ENCODE measurements at places on chromosomes 16 and 17.

DNA sequence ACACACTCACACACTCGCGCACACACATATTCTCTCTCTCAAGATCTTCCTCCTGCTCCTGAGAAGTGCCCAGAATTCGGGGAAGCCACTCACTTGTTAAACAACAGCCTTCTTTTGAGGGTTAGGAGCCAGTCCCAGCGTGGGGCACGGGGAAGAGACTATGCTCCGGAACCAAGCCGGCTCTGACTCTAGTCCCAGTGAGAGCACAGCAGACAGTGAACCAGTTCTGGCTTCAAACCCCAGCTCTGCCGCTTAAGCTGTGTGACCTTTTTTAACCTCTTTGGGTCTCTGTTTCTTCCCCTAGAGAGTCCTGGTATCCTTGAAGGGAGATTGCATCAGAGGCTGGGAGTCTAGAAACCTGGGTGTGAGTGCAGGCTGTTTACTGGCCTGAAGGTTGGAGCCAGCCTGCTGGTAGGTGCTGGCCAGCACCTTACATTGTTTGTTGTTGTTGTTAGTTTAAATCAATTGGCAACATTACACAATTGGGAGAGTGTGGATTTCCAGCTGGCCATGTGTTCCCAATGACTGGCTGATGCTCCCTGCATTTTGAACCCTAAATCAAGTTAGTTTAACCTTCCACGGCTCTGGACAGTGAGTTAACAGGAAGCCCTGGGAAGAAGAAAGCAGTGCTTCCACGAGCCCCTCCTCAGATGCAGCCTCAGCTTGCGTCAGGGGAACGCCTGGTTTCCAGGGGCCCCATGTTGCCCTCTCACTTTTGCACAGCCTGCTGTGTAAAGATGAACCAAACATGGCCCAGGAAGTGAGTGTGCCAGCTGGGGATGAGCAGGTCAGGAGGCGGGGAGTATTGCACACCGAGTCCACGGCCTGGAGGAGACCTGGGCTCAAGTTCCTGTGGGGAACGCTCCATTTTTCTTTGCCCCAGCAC lies 71.5 kb downstream of the GAS7 start:
- DNase-seq, result no peak

- DNase-seq, result no peak
Observed at GRCh38 chr17:71792966-71793365, 327.9 kb upstream of the SOX9 start.

DNA sequence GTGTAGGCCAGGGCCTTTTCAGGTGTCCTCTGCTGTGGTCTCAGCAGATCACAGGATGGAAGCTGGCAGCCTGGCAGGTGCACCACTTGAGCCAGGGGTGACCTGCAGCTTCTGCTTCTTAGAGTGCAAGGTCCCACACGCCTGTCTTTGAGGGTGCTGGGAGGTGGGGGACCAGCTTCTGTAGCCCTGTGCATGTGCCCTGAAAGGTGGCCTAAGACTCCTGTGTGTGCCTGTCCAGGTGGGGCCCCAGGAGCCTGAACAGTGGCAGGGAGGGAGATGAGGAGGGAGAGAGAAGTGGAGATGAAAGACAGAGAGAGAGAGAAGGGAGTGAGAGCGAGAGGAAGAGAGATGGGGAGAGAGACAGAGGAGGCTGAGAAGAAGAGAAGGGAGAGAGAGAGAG lies 46.2 kb downstream of the LGALS9 start:
- DNase-seq, result no peak

- no peak for DNase-seq
Observed at GRCh38 chr17:35745749-35746320, 7.2 kb downstream of the GAS2L2 start.

DNA sequence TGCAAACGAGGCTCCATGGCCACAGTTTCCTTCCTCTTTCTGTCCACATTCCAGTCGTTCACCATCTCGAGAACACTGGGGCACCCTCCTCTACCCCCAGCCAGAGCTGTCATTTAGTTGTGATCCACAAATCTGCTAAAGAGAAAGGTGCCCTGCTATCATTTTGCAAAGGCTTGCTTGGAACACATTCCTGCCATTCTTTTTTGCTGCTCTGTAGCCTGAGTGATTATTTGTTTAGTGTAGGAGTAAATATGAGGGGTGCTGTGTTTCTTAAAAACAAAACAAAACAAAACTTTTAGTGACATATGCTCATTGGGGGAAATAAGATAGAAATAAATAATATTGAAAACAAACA lies 166.7 kb downstream of the PRKCA start:
- DNase-seq, result no peak

DNA sequence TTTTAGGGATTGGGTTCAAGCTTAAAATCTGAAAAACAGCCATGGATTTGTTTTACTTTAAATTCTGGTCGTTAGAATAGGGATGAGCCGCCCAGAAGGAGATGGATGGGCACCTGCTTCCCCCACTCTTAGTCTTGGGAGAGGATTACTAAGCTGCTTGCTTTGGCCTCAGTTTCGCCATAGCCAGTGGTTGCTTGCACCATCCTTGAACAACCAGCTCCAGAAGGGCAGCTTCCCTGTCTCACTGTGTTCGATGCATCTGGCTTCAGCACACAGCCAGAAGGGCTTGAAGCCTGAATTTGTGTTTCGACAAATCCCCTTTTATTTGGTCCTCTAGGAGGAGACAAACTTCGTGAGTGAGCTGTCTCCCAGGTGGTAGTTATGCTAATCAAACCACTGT lies 7.1 kb downstream of the CYB5D2 start:
- no peak for DNase-seq

DNA sequence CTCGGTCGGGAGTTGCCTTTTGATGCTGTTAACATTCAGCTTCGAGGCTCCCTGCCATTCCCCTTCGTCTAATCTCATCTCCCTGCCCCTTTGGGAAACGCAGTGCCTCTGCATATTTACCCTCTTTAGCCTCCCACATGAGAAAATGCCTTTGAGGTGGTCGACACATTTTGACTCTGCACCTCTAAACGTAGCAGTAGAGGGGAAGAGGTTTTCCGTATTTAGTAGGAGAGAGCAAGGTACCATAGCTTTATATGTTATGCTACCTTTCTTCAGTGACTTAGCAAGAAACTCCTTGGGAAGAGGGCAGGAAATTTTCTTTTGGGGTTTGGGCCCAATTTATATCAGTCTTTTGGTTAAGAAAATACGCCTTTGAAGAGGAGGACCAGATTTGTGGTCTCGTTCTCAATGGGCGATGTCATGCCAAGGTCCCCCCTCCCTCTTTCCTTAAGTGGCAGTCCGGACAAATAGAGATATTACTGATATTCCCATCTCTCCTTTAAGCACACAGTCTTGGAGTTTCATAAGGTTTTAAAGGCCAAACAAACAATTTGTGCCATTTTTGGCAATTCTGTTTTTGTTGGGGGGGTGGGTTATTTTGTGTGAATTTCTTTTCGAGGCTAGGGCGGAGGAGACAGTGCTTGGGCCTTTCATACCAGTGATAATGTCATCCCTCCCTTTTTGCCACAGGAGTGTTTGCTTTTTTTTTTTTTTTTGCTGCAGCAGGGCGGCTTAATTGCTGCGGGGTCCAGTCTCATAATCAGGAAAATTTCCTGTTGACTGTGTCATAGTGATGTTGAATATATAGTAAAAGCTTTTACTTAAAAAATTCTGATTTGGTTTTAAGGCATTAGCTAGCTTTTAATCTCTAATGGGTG lies 1.5 kb downstream of the PAFAH1B1 start:
- no peak for DNase-seq

- DNase-seq, result no peak
Observed at GRCh38 chr16:48681520-48681919, 71.5 kb upstream of the N4BP1 start.

DNA sequence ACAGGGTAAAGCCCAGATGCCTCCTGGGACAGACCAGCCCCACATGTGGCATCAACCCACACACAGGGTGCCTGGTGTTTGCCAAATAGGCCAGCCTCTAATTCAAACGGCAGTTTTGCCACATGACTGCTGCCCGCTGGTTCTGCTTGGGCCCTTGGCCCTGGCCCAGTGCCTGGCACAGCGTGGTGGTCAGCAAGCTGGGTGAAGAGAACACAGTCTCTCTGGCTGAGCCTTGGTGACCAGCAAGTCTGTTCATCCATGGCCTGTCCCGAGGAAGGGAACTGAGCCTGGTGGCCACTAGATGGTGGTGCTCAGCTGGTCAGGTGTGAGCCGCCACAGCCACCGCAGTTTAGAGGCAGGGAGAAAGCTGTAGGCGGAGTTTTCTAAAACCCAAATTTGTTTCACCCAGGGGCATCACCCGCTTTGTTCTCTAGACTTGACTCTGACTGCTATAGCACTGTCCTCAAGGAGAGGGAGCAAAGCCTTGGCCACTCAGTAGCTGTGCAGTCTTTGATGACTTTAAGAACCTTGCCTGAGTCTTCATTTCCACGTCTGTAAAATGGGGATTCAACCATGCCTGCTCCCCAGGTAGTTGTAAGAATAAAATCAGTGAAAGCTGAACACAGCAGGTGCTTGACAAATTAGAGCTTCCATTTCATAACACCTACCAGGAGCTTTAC lies 4.7 kb upstream of the GFAP start:
- peak; percentile 59 for DNase-seq

- DNase-seq, result no peak
Observed at GRCh38 chr17:42016411-42016831, 818 bp downstream of the DNAJC7 start.

DNA sequence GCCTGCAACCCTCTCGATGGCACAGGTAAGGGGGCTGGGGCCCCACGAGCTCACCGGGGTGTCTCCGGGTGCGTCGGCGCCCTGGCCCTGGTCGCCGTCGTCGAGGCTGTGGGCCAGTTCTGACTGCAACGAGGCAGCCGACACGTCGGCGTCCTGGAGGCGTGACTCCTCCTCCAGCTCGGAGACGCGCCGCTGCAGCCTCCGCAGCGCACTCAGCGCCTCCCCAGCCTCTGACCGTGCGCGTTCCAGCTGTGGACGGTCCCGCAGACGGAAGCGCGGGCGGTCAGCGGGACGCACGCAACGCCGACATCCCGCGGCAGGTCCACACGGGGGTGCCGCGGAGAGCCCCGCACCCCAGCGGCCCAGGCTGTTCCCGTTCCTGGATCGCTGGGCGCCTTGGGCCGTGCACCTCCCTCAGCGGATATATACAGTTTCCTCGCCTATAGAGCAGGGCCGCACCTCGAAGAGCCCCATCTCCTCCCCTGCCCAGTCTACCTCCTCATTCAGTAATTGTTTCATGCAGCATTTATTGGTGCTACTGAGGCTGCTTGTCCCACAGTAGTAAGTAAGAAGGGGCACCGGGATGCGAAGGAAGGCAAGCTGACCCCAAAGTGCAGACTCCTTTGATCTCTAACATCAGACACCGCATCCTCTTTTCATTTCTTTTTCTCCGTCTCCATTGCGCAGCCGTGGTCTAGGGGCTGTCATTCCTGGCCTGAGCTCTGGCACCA lies 5.8 kb downstream of the THOC6 start:
- peak; percentile 53 for DNase-seq

GRCh38 chr17:31629696-31630470 lies 229.2 kb downstream of the COPRS start:
- DNase-seq, result no peak

DNA sequence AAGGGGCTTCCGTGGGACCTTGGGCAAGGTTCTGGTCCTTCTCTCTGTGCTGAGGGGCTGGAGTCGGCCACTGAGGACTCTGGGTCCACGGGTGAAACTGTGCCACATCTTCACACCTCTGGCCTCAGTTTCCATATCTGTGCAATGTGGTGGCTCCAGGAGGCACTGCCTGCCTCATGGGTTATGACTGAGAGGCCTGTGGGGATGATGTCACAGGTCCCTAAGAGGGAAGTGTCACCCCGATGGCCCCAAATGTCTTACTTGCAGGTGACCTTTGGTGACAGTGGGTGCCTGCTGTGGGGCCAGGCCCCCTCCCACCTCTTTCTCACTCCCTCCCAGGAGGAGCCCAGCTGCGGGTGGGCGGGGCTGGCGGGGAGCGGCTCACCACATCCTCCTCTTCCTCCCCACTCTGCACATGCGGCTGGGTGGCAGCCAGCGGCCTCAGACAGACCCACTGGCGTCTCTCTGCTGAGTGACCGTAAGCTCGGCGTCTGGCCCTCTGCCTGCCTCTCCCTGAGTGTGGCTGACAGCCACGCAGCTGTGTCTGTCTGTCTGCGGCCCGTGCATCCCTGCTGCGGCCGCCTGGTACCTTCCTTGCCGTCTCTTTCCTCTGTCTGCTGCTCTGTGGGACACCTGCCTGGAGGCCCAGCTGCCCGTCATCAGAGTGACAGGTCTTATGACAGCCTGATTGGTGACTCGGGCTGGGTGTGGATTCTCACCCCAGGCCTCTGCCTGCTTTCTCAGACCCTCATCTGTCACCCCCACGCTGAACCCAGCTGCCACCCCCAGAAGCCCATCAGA lies at the start of gene IL21R:
IL21R (plus strand) TSS at position 407 of the 801 bp plus-strand sequence. CDS start 27,898 bp downstream, outside the sequence.
- peak; percentile 82 for DNase-seq

- DNase-seq, result no peak
Observed at GRCh38 chr17:79427621-79428539, 183.0 kb downstream of the RBFOX3 start.

DNA sequence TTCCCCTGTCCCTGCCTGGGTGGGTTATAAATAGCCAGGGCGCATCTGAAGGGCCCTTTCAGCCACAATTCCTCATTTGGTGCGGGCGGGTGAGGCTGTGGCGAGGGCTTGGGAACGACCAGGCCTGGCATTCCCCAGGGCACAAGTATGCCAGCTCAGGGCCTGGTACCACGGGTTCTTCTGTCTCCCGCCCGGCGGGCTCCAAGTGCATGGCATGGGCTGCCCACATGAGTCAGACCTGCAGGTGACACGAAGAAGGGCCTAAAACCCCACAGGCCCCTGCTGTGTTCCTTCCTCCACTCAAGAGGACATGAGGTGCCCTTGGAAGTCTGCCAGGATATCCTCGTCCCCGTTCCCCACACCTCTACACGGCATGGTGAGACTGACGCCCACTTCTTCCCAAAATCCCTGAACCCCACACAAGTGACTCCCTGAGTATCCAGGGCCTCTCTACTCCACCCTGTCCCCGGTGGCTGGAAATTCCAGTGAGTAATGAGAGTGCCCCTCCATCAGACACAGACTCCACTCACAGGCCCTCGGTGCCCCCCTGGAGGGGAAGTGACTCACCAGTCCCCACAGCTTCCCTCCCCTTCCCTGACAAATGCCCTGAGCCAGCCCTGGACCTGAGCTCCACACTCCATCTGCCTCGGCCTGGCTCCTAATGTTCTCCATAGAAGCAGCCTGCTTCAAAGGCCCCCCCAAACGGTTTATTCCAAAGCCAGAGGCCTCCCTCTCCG lies 68.8 kb downstream of the ABR start:
- no peak for DNase-seq

DNA sequence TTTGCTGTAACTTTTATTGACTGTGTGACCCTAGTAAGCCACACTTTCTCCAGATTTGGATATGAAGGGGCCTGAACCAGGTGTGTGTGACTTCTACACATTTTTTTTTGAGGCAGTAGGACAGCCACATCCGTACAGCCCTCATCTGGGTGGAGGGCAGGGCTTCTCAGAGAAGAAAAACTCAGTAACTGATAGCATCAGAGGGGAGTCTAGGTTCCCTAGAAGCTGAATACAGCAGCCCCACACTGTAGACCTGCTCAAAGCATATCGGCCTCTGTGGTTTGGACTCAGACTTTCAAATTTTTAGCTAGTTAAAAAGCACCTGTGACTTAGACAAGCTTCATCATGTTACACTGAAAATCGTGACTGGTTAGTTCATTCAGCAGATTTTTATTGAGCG lies 10.8 kb downstream of the PRSS54 start:
- no peak for DNase-seq

- no peak for DNase-seq
Observed at GRCh38 chr16:49458656-49459445, 85.2 kb downstream of the C16orf78 start.

GRCh38 chr16:56191835-56192634 lies 746 bp downstream of the GNAO1 start:
- no peak for DNase-seq

GRCh38 chr16:49365711-49366509 lies 7.7 kb upstream of the C16orf78 start:
- no peak for DNase-seq

All from stimulated activated naive CD8-positive, alpha-beta T cell treated with anti-CD3 and anti-CD28 coated beads, Interleukin-15, amount 100 ng/mL, for 72 hours (primary cell).